RPMI7951 (cell line): ENCODE measurements at places on chromosomes 2 and 18. TPM values are rescaled to one million over a fixed set of nuclear protein-coding genes. Genes with fewer than 3 reads are reported as not detected.

Gene DCDC2C
- total RNA-seq, result not detected in 2 replicates

Gene GATA6
- 2.9 and 3.3 TPM in 2 replicates for total RNA-seq

GRCh38 chr2:181430406-181431118 is 26.6 kb upstream of the ITGA4 start:
- DNase-seq, result peak; percentile 55

GRCh38 chr2:185583058-185583816 is 155.4 kb upstream of the FSIP2 start:
- DNase-seq, result peak; percentile 95

GRCh38 chr2:230128623-230129342 is 60.1 kb upstream of the SLC16A14 start:
- peak; percentile 84 for DNase-seq

GRCh38 chr2:68377137-68377780 is 12.2 kb downstream of the PLEK start:
- DNase-seq, result no peak

DNA sequence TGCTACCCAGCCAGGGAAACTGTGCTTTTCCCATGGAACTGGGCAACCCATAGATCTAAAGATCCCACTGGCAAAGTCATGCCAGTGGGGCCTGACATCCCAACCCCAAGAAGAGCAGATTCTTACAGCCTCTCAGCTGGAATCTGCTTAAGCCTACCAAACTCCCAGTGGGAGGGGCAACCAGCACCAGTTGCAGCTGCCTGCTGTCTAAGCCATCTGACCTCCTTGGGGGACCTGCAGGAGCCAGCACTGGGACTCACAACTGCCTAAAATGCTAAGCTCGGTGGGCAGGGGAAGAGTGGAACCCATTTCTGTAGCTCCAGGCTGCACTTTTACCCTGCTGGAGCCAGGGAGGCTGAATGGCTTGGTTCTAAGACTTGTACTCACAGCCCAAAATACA is 770.7 kb upstream of the SLC8A1 start:
- DNase-seq, result no peak

DNA sequence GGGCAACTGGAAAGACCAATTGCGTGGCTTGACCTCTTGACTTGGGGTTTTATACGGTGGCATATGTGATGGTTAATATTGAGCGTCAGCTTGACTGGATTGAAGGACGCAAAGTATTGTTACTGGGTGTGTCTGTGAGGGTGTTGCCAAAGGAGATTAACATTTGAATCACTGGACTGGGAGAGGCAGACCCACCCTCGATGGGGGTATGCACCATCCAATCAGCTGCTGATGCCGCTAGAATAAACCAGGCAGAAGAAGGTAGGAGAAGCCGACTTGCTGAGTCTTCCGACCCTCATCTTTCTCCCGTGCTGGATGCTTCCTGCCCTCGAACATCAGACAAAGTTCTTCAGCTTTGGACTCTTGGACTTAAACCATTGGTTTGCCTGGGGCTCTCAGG is 34.2 kb upstream of the YPEL5 start:
- DNase-seq, result peak; percentile 21

Gene CYP26B1
- total RNA-seq, result 3.5 and 4.3 TPM in 2 replicates

DNA sequence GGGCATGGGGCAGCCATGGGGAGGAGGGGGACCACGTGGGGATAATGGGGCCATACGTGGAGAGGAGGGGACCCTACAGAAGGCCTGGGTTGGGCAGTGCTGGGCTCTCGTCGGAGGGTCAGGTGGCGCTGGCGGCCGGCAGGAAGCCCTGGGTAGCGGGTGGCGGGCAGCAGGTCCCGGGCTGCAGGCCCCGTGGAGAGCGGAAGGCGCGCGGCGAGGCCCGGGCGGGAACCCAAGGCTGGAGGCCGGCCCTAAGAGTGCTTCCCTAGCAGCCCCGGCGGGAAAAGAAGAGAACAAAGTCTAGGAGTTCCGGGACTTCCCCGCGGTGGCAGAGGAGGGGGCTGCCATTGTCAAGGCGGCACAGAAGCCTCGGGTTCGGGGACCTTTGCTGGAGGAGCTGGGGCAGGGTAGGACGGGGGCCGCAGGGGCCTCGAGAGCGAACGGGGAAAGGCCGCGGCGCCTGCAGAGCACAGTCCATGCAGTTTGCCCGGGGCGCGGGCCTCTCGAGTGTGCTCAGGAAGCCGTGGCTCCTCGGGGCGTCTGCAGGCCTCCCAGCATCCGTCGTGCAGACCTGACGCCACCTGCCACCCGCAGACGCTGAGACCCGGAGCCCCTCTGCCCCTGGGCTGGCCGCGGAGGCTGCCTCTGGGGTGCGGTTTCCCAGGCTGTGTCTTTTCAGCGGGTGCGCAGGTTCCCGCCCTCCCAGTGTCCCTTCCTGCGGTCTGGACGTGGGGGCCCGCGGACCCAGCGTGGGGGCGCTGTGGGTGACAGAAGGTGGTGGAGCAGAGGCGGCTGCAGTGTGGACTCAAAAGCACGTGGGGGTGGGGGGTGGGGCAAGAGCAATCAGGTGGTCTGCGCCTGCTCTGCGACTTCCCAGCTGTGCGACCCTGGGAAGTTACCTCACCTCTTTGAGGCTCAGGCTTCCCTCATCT is 19.4 kb upstream of the NCL start:
- peak; percentile 31 for DNase-seq

- no peak for DNase-seq
Measured at GRCh38 chr2:43841949-43842865, 3.4 kb downstream of the ABCG8 start.

Gene PSD4
- 2.5 and 5.9 TPM in 2 replicates for total RNA-seq

Gene TMEM200C
- total RNA-seq, result not detected in 2 replicates

DNA sequence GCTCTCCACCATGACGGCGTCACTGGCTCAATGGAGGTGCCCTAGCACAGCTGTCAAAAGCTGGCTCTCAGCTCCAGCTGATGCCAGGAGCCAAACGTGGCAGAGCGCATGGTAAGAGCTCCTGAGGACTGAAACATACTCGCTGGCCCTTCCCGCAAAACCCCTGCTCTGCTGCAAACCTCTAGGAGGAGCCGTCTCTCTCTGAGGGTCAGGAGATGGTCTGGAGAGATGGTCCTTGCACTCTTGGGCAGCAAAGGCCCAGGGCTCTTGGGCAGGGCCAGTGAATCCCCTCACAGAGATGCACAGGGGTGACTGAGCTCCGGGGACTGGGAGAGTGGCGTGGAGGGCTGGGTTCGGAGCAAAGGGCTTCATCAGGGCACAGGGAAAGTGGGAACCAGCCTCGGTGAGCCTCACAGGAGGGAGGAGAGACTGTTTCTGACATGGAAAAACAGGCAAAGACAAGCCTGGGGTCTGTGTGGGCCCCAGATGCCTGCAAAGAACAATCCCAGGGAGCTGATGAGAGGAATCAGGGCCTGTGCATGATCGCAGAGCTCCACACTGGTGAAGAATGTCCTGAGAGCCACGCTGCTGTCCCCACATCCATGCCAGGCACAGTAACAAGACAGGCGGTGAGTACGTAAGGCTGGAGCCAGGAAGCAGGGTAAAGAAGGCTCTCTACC is 17.2 kb downstream of the SNORC start:
- no peak for DNase-seq

DNA sequence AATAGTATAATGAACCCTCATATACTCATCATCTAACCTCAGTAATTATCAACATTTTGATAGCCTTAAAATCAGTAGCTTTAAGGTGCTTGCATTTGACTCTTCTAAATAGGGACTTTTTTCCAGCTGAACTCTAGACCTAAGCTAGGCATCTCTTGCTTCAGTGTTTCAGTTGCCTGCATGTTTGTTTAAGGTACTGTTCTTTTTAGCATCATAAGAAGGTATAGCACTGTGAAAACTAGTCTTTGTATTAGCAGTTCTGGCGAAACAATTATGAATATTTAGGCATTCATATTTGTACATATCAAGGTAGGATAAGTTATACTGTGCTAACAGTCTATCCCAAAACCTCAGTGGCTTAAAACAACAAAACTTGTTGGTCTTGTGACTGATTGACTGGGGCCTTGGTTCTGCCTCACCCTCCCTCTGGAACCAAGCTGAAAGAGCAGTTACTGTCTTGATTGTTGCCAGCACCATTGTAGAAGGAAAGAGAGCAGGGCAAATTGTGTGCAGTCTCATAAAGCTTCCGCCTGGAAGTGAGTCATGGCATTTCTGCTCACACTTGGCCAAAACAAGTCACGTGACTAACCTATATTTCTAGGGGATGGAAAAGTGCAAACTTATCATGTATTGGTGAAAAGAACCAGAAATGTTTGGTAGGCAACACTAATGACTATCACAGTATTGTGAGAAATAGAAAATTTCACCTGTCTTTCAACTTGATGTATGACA is 24.3 kb downstream of the GALNT1 start:
- DNase-seq, result no peak

- no peak for DNase-seq
Measured at GRCh38 chr2:12257476-12257875, 459.3 kb upstream of the TRIB2 start.

Gene BOLL
- total RNA-seq, result not detected in 2 replicates

DNA sequence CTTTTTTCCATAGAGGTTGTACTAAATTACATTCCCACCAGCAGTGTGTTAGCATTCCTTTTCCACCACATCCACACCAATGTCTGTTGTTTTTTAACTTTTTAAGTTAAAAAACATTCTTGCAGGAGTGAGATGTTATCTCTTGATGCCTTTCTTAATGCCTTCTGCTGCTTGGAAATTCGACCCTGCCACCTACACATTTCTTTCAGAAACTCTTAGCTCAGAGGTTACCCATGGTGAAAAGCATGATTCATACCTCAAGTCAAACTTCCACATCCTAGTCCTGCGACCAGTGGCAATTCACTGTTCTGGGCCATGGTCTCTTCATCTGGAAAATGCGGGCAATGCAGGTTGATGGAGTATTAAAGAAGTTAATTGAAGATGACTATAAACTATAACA is 12.7 kb upstream of the HNMT start:
- peak; percentile 38 for DNase-seq

DNA sequence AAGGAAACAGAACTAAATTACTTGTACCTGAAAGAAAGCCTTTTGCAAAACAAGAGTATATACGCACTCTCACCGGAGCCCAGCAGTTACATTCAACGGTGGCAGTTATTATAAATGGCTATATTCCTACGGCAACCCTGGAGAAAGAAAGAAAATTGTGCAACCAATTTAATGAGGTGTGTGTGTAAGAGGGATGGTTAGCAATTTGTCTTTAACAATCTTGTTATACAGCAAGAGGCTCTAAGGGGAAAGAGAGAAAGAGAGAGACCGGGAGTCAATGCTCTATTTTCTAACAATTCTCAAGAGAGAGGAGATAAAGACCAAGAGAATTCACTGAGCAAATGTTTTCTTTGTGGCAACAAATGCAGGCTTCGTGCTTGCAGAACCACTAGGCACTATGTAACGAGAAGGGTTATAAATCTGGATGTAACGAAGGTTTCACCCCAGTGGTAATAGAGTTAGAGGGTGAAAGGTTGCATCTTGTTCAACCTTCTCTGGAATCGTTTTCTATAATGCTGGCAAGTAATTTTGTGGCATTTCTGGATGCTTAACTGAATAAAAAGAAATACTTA is 359.1 kb upstream of the SPRED2 start:
- no peak for DNase-seq

Gene COL4A4
- 0.72 and 1.4 TPM in 2 replicates for total RNA-seq

DNA sequence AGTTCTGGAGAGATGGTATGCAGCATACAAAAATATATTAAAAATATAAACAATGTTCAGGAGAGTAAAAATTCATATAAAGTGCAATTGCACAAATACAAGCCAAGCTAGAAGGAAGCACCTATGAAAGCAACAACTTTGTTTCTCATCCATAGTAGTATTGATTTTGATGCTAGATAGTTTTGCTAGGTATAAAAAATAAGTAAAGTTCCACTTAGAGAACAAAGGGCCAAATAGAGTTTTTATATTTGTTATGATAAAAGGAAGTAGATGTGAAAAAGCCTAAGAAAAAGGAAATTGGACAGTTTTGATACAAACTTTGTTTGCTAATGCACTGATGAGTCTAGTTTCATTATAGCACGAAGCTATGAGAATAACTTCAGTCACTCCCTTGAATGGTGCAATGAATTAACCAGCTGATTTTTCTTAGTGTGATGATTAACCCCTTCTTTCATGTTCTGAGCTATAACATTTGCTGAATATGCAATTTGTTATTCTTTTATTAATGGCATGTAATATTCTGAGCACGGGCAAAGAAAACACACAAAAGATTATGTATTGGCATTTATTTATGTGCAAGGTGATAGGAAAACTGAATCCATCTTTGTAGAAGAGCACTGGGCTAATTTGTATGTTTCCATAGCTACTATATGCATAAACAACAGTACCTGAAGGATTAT is 24.7 kb downstream of the SLC5A7 start:
- no peak for DNase-seq

Gene AQP12B
- not detected in 2 replicates for total RNA-seq

DNA sequence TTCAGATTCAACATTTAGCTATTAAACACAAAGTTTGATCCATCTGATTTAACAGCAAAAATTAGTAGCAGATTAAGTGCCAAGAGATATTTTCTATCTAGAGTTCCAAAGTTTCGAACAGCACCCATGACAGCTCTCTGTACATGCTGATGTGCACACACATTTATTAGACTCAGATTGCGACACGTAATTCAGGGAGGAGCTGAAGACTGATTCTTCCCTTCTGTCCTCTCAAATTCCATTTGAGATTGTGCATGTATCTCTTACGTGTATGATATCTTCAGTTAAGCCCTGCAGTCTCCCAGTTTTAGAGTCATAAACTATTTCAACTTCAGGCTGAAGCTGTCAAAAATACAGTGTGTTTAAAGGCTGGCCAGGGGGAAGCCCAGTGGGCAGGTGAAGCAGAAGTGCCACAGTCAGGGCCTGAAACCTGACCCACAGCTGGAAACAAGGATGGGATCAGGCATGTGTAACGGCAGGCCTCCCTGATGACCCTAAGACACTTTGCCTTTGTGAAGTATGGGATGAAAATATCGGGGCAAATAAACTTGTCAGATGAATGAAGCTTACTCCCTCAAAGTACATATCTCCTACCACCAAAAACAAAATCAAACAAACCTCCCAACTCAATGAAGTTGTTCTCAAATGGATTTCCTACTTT is 30.6 kb downstream of the CYB5A start:
- no peak for DNase-seq
